ENCODE measurements at places on chromosomes 4 and X.

- no peak for DNase-seq
Observed at GRCh38 chr4:147560625-147561024, 56.6 kb upstream of the TMEM184C start.

GRCh38 chr4:15006416-15007024, 4.2 kb downstream of the CPEB2 start:
- peak; percentile 2 for DNase-seq

- no peak for DNase-seq
Observed at GRCh38 chr4:120218981-120219380, 152.3 kb upstream of the MAD2L1 start.

- DNase-seq, result no peak
Observed at GRCh38 chr4:81436096-81436495, 35.6 kb downstream of the RASGEF1B start.

DNA sequence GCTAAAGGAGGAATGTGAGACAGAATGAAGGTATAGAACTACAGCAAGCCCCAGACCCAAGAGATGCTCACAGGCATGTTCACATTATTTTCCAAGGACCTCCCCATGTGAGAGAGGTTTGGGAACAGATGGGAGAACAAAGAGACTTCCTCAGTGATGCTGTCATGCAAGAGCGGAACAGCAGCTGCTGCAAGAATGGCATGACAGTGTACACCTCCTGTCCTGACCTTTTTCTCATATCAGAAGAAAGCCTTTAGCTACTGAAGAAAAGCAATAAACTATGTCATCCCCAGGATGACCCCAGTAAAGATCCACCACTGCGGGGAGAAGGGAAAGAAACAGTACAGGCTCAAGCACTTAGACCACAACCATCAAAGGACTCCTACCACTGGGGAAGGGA, 7.2 kb downstream of the PRDM5 start:
- peak; percentile 15 for DNase-seq

- DNase-seq, result no peak
Observed at GRCh38 chr4:2489081-2489805, 20.3 kb downstream of the RNF4 start.

DNA sequence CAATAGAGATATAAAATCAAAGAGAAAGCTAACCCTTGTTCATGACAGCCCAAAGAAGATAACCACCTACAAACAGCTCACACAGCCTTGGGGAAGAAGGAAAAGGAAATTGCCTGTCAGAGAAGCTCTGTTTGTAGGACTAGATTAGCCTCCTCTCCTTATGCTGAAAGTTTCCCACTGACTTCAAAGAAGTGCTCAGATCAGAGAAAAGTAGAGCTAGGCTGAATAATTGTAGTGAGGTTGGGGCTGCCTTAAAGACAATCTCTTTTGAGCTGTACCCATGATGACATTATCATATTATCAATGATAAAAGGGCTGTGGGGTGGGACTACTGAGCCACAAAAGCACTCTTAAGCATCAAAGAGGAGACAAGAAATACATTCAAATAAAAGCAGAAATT, 223.0 kb upstream of the GALNT7 start:
- DNase-seq, result no peak

DNA sequence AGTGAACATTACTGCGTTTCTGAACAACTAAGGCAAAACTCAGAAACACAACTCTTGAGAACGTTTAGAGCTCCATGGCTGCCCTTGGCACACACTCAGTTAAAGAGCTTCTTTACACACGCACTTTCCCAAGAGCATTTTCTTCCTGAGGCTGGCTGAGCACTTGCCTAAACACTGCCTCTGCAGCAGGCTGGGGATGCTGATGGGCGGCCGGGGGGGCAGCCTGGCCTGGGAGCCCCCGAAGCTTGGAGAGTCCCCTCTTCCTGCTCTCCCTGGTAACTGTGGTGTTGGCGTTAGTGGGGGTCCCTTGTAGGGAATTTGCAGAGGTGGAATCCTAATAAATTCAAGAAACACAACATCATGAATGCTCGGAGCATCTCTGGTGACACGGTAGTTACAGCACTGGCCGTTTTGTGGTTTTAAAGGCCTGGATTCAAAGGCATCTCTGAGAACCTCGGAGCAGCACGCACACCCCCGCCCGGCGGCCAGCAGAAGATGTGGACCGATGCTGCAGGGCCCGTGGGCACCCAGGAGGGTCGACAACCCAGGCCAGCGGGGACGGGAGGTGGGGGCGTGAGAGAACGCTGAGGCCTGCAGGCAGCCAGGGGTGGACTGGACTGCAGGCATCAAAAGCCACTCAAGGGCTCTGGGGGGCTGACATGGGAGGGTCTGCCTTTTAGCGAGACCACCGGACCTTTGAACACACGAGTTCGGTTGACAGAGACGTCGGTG, 45.4 kb downstream of the FGFRL1 start:
- no peak for DNase-seq

DNA sequence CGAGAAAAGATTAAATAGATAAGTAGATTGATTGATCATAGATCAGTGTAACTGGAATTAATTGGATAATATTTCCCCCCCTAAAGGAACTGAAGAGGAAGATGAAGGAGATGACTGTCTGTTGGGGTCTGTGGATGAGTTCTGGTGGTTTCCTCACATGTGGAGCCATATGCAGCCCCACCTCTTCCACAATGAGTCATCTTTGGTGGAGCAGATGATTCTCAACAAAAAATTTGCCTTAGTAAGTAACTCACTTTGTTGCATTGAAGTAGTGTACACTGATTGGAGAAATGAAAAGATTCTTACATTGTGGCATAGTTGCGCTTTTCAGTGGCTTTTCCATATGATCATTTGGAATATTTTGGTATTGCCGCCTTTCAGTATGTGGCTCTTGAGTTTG, 80.4 kb downstream of the NDST3 start:
- DNase-seq, result no peak

DNA sequence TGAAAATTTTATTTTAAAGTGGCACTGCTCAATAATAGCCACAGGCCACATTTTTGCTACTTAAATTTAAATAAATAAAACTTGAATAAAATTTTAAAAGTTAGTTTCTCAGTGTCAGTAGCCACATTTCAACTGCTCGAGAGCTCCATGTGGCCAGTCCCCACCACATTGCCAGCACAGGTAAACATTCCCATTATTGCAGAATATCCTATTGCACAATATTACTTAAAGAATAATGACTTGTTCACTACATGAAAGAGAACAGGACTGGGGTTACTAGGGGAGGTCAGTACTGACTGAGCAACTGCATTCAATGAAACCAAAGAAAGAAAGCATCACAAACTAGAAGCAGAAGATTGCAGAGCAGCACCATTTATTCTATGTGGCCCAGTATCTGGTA, 2201.6 kb upstream of the TENM3 start:
- no peak for DNase-seq

All from NCI-H510A treated with DMSO at 0.1 percent for 48 hours (cell line).